Large intestine (tissue), 12 donors: ENCODE measurements at places on chromosomes 16 and 17. TPM values are rescaled to one million over a fixed set of nuclear protein-coding genes. Genes with fewer than 3 reads are reported as not detected.
A peak's percentile ranks its signal among the peaks of the same experiment; 100 is the strongest.

- peak; percentile 96 for DNase-seq
Observed at GRCh38 chr17:48153691-48154358, 46.3 kb downstream of the SNX11 start.

DNA sequence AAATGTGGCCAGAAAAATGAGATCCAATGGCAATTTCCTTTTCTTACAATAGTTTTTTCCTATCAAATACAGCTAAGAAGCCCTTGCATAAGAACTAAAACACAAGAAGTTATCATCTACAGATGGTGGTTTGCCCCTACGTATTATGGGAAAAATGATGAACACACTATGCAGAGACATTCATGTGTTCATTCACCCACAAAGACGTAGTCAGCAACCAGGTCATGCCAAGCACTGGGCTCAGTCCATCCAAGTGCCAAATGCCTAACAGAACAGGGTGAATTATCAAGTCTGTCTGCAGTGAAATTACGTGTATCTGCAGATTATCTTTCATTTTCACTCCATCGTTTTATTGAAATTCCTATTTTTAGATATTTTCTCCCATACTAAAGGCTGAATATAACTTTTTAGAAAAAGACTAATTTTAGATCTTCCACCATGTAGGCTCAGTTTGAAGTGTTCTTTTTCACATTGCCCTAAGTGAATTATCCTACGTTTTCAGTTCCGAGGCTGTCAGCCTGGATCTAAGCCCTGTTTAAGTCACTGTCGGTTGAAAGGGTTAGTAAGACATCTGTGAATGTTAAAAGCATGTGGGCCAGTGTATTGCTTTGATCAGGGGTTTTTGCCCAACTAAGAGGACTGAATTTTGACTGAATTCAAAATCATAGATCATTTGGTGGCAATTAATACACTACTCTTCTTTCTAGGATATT, 78.1 kb upstream of the DHX40 start:
- DNase-seq, result no peak

DNA sequence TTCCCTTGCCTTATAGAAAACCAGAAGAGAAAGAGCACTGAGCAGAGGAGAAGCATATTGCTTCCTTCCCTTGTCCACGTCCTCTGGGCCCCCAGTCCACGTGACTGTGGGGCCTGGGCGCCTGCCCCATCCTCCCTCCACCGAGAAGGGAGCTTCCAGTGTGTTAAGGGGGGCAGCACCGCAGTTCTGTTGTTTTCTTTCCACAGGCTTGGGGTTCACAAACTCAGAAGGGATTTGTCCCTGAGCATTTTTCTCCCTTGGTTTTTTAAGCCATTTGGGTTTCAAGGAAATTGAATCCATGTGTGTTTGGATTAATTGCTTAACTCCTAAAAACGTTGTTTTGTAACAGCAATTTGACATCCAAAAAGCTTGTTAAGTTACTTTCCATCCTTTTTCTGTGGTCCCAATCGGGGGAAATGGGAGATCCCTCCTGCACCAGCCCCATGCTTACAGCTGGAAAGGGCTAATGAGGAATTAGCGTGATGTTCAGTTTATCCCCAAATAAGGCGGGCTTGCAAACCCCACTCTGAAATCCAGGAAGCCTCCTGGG, 347.5 kb upstream of the TNRC6C start:
- DNase-seq, result no peak

GRCh38 chr16:89200124-89200849, at the start of gene SLC22A31:
TSS of gene SLC22A31 (minus strand) at chr16:89200537. CDS start at chr16:89200501, 36 bp downstream.
- peak; percentile 37 for DNase-seq

DNA sequence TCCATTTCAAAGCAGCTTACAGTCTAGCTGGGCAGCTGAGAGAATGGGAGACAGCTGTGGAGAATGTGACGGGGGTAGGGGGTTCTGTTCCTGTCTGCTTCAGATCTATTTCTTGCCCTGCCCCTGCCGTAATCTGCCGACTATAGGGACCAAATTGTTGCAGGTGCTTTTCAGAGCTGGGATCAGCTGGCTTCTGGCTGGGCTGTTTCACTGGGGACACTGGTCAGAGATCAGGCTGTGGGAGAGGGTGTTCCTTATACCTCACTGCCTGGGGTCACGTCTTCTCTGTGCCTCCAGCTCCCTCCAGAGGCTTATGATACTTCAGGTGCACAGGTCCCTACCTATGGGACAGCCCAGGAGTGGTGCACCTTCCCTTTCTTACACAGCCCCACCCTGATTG, 514.9 kb upstream of the GOT2 start:
- no peak for DNase-seq

C16orf89 gene
- 3.1 TPM for polyA plus RNA-seq

GRCh38 chr16:26606381-26607150, 460.2 kb upstream of the C16orf82 start:
- no peak for DNase-seq

DNA sequence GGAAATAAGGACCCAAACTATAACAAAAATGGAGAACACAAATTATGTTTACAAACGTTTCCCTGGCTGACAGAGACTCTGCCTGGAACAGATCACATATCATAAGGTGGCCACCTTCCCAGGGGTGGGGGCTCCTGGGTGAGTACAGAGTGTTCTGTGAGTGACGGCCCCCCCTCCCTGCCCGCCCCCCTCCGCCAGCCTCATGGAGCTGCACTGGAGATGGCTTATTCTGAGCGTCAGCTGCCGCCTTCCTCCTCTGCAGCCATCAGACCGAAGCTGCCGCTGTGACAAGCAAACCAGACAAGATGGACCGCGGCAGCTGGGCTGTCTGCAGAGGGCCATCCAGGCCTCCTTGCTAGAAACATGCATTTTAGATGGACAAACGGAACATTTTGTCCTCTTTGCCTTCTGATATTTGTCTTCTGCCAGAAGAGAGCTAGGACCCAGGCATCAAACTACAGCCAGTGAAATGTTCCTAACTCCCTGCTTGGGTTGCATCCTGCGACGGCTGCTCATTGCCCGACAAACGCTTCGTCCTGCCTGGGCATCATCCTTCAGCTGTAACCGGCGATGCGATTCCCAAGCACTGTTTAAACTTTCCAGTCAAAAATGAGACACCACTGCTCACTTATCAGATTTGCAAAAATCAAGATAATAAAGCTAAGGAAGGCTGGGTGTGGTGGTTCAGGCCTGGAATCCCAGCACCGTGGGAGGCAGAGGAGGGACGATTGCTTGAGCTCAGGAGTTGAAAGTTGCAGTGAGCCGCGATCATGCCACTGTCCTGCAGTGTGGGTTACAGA, 15.3 kb upstream of the RPTOR start:
- DNase-seq, result no peak

LRRC46 gene
- polyA plus RNA-seq, result 1.5 TPM

DNA sequence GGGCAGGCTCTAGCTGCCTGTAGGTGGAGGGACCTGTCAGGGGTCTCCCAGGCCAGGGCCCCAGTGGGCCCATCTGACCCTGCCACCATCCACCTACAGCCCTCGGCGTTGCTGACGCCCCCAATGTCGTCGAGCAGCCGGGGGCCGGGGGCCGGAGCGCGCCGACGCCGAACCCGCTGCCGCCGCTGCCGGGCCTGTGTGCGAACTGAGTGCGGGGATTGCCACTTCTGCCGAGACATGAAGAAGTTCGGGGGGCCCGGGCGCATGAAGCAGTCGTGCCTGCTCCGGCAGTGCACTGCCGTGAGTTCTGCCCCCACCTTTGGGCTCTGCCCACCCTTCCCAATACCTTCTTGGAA, 2.2 kb downstream of the FBXL19 start:
- DNase-seq, result no peak

DNA sequence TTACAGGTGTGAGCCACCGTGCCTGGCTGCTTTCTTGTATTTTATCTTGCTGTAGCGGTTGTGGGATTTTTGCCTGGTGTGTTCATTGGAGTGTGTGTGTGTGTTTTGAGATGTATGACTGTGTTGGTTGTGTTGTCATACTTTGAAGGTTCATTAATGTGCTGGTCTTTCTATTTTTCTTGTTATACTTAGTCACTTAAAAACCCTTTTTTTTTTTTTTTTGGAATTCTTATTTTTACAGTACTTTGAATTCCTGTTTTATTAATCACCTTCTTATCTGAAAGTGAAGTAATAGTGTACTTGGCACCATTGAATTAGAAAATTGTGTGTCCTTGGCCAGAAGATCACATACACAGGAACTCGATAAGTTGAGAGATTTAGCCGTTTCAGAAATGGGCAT, 30.2 kb downstream of the TENT4B start:
- no peak for DNase-seq

- DNase-seq, result peak; percentile 56
Observed at GRCh38 chr16:53048139-53048915, 4.4 kb downstream of the CHD9NB start.

DNA sequence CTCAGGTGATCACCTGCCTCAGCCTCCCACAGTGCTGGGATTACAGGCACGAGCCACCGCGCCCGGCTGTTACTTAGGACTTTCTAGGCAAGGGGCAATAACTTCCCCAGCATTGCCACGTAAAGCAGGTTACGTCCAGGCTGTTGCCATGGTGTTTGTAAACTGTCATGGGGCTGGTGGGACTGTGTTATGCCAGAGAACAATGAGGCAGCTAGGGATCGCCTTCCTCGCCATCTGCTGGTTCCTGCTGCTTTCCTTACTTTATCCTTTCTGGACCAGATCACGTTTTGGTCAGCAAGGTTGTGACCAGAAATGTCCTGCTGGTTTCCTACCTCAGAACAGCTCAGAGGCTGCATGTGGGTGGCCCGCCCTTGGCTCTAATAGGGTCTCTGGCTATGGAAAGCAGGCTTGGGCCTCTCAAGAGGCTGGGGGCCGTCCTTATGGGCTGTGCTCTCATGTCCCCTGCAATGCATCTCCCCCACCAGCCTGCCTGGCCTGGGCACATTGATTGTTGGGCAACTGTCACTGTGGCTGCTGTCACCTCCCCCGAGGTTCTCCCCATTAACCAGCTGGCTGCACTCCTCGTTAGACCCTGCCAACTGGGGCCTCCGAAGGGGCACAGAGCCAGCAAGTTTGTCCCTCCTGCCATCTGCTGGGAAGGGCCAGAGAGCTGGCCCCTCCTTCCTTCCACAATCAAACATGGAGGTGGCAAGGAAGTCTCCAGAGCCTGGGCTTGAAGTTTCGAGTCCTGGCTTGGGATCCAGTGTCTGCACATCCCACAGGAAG, 28.2 kb upstream of the ZC3H18 start:
- no peak for DNase-seq

MT1H gene
- polyA plus RNA-seq, result 391 TPM

ZP2 gene
- polyA plus RNA-seq, result 0.27 TPM

GRCh38 chr17:1186923-1187771, 7.4 kb upstream of the ABR start:
- DNase-seq, result peak; percentile 72

SMTNL2 gene
- polyA plus RNA-seq, result 10.1 TPM

- no peak for DNase-seq
Observed at GRCh38 chr17:50180620-50181019, 14.8 kb downstream of the SGCA start.

DNA sequence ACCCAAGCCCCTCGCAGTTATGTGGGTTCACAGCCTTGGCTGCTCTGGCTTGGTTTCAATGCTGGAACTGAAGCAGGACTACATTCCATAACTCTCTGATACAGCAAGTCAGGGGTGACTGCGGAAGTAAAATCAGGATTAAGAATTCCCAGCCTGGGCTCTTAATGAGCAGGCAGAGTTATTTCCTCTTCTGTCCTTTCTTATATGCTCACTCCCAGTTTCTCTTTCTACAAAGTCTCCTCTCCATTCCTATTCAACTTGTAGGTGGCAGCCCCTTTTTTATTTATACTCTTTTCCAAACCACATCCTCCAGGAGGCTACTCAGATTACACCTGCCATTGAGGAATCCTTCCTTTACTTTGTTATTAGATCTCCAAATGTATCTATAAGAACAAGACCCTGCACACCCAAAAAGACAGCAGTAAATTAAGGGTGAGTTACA, 40.3 kb downstream of the HOXB1 start:
- DNase-seq, result no peak

DNA sequence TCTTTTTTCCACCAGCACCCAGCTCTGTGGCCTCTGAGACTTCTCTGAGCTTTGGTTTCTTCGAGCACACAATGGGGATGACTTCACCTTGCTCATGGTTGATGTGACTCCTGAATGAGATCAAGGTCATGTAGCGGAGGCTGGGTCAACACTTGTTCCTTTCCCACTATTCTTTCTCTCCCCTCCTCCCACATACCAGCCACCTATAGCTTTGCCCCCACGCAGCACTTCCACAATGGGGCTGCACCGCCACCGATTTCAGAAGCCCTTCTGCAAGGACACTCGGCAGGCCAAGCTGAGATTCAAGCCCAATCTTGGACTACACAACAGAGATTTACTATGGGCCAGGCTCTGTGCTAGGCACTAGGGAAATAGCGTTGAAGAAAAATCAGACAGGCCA, 14.4 kb downstream of the TRIM25 start:
- DNase-seq, result no peak

DNA sequence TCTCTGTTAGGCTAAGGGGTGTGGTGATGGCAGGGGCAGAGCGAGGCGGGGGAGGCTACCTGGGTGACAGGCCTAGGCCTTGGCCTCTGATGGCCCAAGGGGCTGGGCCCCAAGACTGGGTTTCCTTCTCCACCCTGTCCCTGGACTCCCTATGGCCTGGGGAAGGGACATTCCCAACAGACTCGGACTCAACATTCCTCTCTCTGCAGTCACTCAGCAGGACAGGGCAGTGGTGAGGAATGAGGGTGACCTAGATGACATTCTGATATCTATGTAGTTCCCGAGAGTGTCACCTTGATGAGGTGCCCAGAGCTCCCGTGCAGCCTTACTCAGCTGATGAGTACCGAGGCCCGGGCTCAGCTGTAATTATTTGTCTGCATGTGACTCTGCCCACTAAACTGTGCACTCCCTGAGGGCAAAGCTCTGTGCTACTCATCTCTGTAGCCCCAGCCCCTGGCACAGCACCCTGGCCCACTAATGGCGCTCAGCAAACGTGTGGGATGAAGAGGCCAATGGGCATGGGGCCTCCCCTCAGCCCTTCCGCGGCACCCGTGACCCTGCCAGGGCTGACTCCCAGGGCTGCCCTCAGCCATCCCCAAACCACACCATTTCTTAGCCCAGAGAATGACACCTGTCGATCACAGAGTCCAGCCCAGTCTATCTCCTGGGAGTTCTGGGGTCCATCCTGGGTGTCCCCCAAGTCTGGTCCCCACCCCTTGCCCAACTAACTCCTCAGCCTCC, 2.2 kb downstream of the PLCD3 start:
- DNase-seq, result no peak

MYLK3 gene
- 0.16 TPM for polyA plus RNA-seq

- DNase-seq, result no peak
Observed at GRCh38 chr17:59368218-59368857, 36.9 kb downstream of the YPEL2 start.

- DNase-seq, result peak; percentile 91
Observed at GRCh38 chr17:29042679-29043538, at the start of gene PIPOX. TSS of gene PIPOX (plus strand) at chr17:29043141. CDS start at chr17:29043226, 85 bp downstream.

DNA sequence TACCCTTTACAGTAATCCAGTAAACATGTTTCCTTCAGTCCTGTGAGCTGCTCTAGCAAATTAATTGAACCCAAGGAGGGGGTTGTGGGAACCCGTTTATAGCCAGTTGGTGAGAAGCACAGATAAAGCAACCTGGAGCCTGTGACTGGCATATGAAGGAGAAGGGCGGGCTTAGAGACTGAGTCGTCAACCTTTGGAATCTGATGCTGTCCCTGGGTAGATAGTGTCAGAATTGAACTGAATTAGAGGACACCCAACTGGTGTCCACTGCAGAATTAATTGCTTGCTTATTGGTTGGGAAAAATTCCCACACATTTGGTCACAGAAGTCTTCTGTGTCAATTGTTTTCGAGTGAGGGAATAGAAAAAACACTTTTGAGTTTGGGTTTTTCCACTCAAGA, 12.8 kb upstream of the RSKR start:
- DNase-seq, result no peak

- no peak for DNase-seq
Observed at GRCh38 chr17:57021226-57021940, 43.5 kb downstream of the SCPEP1 start.
